ENCODE measurements at places on chromosomes 6 and 20. TPM values are rescaled to one million over a fixed set of nuclear protein-coding genes. Genes with fewer than 3 reads are reported as not detected.

Gene CNR1
- under 0.01 TPM for total RNA-seq

Gene SLPI
- total RNA-seq, result 11.7 TPM

Gene PCSK2
- total RNA-seq, result not detected

Gene LINC00237
- total RNA-seq, result not detected

Gene ID4
- 49.3 TPM for total RNA-seq

Gene DAAM2
- 59.9 TPM for total RNA-seq

Gene LAMA2
- 30.3 TPM for total RNA-seq

Gene SLC17A1
- total RNA-seq, result not detected

Gene KHDC1
- total RNA-seq, result 4.7 TPM

Gene CCN6
- 36.8 TPM for total RNA-seq

Gene MRAP2
- total RNA-seq, result 27.2 TPM

Gene TBX18
- 32.0 TPM for total RNA-seq

Gene RSPO3
- total RNA-seq, result 19.3 TPM

Gene SLC2A10
- total RNA-seq, result 38.8 TPM

Gene RIN2
- 67.8 TPM for total RNA-seq

Gene SLC17A3
- total RNA-seq, result not detected

Gene ASIP
- not detected for total RNA-seq

Gene FUT9
- total RNA-seq, result not detected

Gene CST5
- not detected for total RNA-seq

Gene RBPJL
- total RNA-seq, result not detected

Measured in articular chondrocyte of knee joint (primary cell).